ENCODE measurements at places on chromosomes 1 and 21. TPM values are rescaled to one million over a fixed set of nuclear protein-coding genes. Genes with fewer than 3 reads are reported as not detected.

Gene NPHP4
- 5.1 TPM for total RNA-seq

Gene HSD11B1
- total RNA-seq: not detected

Gene SRGAP2
- 102 TPM for total RNA-seq

Gene KLHDC9
- total RNA-seq: 0.93 TPM

Gene ZNF593OS
- total RNA-seq: not detected

Gene LAMC1
- 802 TPM for total RNA-seq

Gene EDARADD
- total RNA-seq: not detected

Gene TNNT2
- not detected for total RNA-seq

Gene C1orf174
- total RNA-seq: 28.8 TPM

Gene OLIG1
- not detected for total RNA-seq

Gene VWA5B1
- not detected for total RNA-seq

Gene KDF1
- total RNA-seq: not detected

Gene FOXD2
- under 0.01 TPM for total RNA-seq

Gene MAP3K21
- 1.4 TPM for total RNA-seq

Gene MAPKAPK2
- total RNA-seq: 50.8 TPM

Gene TMEM51
- total RNA-seq: 10.2 TPM

Gene YOD1
- 8.5 TPM for total RNA-seq

Gene TSPEAR
- total RNA-seq: 0.47 TPM

Gene ARHGEF2
- 101 TPM for total RNA-seq

Gene CRNN
- total RNA-seq: not detected

Gene POLR3GL
- 17.2 TPM for total RNA-seq

Gene C1orf141
- not detected for total RNA-seq

Gene SPSB1
- total RNA-seq: 19.6 TPM

Gene DVL1
- 54.6 TPM for total RNA-seq

Gene ITLN2
- total RNA-seq: not detected

Gene TMEM82
- total RNA-seq: not detected

Gene NLRP3
- not detected for total RNA-seq

Gene LCE1C
- not detected for total RNA-seq

Gene NCF2
- not detected for total RNA-seq

Gene FTCD
- total RNA-seq: 0.17 TPM

Gene GSTM4
- 1.5 TPM for total RNA-seq

Gene OR2AK2
- total RNA-seq: not detected

Gene PROX1
- 114 TPM for total RNA-seq

Gene RNASEL
- 3.1 TPM for total RNA-seq

Gene SLC25A33
- 6.3 TPM for total RNA-seq

Gene IL10
- total RNA-seq: not detected

Gene DNM3
- total RNA-seq: 8.2 TPM

Gene ARHGEF19
- total RNA-seq: 2.7 TPM

Gene RBP7
- total RNA-seq: 0.34 TPM

Gene ANKRD65
- total RNA-seq: 0.51 TPM

Gene S100A9
- total RNA-seq: 0.51 TPM

Gene IFNLR1
- total RNA-seq: 0.05 TPM

Gene OR2T29
- not detected for total RNA-seq

Gene SAMSN1
- total RNA-seq: not detected

Data from dermis blood vessel endothelial cell (primary cell).